ENCODE measurements at places on chromosomes 4 and X. TPM values are rescaled to one million over a fixed set of nuclear protein-coding genes. Genes with fewer than 3 reads are reported as not detected.

Gene KANTR
- total RNA-seq = 13.3 TPM

Gene CXCL8
- 0.33 TPM for total RNA-seq

Gene TMSB4X
- total RNA-seq = 5,847 TPM

Gene UGT2A1
- total RNA-seq = not detected

Gene GAGE12E
- total RNA-seq = not detected

Gene PLAC8
- total RNA-seq = 258 TPM

Gene RAB39B
- total RNA-seq = under 0.01 TPM

Gene ERVMER34-1
- total RNA-seq = 0.33 TPM

Gene PALLD
- total RNA-seq = 130 TPM

Gene FRMPD4
- total RNA-seq = not detected

Gene ARHGAP36
- not detected for total RNA-seq

Gene CFAP47
- total RNA-seq = under 0.01 TPM

Gene HPGD
- not detected for total RNA-seq

Gene PPP1R2C
- total RNA-seq = not detected

Gene CXCL5
- not detected for total RNA-seq

Gene SEPTIN6
- 3.5 TPM for total RNA-seq

Gene CPXCR1
- not detected for total RNA-seq

Gene CXorf51B
- not detected for total RNA-seq

Gene PRRG3
- total RNA-seq = not detected

Gene UTP3
- 12.4 TPM for total RNA-seq

Gene GABRA4
- not detected for total RNA-seq

Gene SFRP2
- 9.8 TPM for total RNA-seq

Gene TLR6
- 7.8 TPM for total RNA-seq

Gene IL2RG
- not detected for total RNA-seq

Gene MGAT4D
- total RNA-seq = not detected
